Posterior vena cava (tissue), 2 donors: ENCODE measurements at places on chromosomes 12 and 14. TPM values are rescaled to one million over a fixed set of nuclear protein-coding genes. Genes with fewer than 3 reads are reported as not detected.

DNA sequence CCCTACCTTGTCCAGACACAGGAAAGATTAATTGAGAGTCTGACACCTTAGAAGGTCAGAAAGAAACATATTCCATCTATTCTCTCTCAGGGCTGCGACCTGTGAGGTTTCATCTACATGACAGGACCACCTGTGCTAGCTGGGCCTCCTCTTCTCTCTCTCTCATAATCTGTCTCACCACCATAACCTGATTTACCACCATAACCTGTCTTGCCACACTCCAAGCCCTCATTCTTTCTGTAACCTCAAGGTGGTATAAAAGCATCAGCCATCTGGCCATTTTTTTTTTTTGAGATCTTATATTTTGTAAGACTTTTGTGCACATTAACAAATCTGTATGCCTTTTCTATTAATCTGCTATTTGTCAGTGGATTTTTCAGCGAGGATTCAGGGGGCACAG lies 75.5 kb downstream of the ACADS start:
- no peak for DNase-seq

GRCh38 chr14:51603495-51603894 lies 48.2 kb upstream of the FRMD6 start:
- DNase-seq: no peak

DNA sequence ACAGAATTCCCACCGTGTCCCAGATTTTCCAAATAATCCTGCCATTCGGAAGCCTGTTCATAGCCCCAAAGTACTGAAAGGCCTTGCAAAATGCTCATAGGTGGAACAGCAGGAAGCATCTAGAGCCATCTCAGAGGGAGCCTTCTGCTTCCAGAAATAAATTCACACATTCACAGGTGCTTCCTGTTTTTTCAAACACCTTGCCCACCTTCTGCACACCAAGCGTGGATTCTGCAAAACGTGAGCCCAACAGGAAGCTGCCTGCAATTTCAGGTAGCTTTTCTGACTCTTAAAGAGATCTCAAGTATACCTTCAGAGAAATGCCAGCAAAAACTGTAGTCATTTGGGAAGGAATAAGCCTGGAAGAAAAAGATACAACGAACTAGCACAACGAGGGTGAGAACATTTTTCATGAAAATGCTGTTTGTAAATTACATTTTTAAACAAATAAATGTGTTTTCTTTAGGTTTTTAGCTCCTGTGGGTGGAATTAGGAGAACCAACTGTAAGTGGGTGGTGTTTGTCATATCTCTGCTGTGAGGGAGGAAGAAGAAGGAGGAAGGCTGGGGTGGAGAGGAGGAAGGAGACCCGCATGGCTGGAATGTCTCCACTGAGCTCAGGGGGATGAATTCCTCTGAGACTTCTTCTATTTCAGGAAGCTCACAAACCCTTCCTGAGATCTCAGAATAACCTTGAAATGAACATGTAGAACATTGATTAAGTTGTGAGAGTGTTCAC lies at the start of gene IFNG-AS1:
IFNG-AS1 (plus strand) TSS at position 264 of the 737 bp plus-strand sequence.
- DNase-seq: no peak

- no peak for DNase-seq
These were observed 416.2 kb downstream of the SOX5 start for GRCh38 chr12:23533265-23533664.

GRCh38 chr14:71122866-71123565 lies 215.8 kb downstream of the PCNX1 start:
- no peak for DNase-seq

The LTBP2 gene
- total RNA-seq: 168 TPM
